ENCODE measurements at places on chromosomes 11 and 22. TPM values are rescaled to one million over a fixed set of nuclear protein-coding genes. Genes with fewer than 3 reads are reported as not detected.

Gene GAL3ST1
- not detected for total RNA-seq

DNA sequence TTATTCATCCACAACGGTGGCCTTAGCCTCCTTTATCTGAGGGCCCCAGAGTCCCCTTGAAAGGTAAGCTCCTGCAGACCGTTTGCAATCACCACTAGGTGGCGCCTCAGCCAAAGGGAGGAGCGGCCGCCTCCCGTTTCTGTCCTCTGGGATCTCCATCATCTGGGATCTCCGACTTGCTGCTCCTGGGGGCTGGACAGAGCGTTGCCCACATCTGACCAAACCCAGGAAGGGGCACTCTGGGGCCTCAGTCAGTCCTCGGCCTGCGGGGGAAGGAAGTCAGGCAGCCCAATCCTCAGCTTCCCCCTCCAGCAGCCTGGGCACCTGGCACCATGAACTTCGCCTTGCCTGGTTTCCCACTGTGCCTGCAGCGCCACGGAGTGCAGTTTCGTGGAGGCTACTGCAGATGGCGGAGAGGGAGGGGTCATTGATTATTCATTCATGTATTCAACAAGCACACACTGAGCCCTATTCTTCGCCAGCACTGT lies 23.5 kb downstream of the TP53I11 start:
- H3K36me3 ChIP-seq, result no peaks in the 10 kb centered on the region
- DNase-seq, result peak; percentile 97
- no peak overlapping the region for H3K4me3 ChIP-seq
- no peaks in the 10 kb centered on the region for H3K4me1 ChIP-seq

Gene NXPE2
- total RNA-seq, result 0.29 TPM

DNA sequence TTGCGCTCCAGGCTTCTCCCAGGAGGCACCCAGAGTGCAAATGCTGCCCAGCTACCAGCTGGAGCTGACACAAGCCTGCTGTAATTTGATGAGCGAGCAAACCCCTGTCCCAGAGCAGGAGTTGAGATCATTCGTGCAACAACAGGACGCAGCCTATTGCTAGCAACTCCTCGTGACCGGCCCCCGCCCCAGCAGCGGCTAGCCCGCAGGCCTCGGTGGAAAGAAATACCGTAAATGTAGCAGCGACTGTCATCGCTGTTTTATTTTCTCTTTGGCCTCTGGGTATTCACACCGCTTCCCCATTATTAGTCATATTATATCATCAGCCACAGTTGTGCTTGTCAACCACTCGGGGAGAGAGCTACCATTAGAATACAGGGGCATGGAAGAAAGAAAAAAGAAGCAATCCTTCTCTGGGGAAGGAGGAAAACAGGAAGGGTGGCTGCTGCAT lies 59.2 kb upstream of the ATXN10 start:
- H3K4me3 ChIP-seq, result peak overlapping the region; percentile 53
- H3K27me3 ChIP-seq, result no peaks in the 10 kb centered on the region
- H3K4me1 ChIP-seq, result peaks cover 22% of the 10 kb centered on the region
- H3K27ac ChIP-seq, result peak overlapping the region; percentile 77
- DNase-seq, result peak; percentile 96

DNA sequence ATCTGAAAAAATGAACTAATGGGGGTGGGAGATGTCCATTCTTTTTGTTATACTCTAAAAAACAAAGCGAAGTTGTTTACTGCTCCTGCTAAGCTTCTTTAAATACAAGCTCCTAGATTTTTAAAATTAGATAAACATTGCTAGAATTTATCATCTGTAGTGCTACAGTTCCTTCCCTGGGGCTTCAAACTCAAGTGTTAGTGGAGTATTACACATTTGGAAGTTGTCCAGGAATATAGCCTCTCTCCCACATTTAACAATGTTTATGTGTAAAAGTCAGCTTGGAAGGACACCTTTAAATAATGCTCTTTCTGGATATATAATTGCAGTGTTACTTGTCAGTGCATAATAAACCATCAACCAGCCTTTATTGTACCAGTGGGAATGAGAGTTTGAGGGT lies 155.5 kb downstream of the SPON1 start:
- no peaks in the 10 kb centered on the region for H3K36me3 ChIP-seq
- DNase-seq, result no peak

DNA sequence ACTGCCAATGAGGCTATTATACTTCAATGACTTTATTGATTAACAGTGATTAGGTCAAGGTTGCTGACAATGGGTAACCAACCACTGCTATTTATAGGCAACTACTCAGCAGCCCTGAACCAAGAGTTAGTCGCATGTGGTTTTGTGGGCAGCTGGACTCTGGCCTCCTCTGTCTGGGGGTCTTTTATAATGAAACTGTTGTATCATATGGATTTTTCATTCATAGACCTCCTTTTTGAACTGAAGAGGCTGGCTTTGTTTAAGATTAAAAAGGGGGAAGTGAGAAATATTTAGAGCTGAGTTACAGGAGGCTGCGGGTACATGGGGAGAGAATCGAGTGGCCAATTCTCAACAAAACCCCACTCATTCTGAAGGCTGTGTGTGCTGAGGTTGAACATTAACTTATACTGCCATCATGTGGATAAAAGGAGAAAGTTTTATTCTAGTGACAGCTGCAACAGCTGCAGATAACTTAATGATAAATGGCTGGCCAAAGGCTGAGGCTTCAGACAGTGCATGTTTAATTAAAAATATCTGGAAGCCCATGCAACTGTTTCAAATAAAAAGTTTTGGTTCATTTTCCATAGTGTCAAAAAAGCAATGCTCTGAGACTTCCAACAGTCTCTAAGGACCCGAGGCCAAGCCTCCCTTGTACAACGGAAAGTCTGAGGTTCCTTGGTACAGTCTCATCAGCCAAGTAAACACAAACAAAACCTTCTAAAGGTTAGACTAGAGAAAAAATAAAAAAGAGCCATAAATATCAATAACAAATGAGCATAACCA lies 682.6 kb downstream of the KCNA4 start:
- peak overlapping the region; percentile 80 for H3K27ac ChIP-seq
- no peak for DNase-seq
- H3K4me3 ChIP-seq, result no peak overlapping the region
- peaks cover 40% of the 10 kb centered on the region for H3K4me1 ChIP-seq
- H3K36me3 ChIP-seq, result no peaks in the 10 kb centered on the region

Gene SMC1B
- not detected for total RNA-seq

DNA sequence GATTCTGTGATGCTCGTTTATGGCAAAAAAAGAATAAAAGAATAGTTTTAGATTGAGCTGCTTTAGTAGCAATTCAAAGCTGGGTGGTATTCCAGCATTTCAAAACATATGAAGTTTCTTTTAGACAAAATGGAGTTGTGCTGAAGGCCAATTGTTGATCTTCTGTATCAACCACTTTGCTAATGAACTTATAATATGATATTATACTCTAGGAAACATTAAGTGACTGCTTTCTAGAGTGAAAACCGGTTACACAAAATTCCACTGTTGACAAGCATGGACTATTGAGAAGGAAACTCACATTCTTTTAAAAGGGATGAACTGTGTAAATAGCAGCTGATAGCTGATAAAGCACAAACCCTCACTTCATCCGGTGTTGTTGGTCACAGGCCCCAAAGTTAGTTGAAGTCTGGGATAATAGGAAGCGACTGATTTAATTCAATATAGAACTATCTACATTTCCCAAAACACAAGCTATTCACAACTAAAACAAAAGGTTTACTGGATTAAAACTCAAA lies 255.1 kb downstream of the CADM1 start:
- no peaks in the 10 kb centered on the region for H3K4me1 ChIP-seq
- H3K27ac ChIP-seq, result no peak overlapping the region
- no peak overlapping the region for H3K4me3 ChIP-seq
- no peaks in the 10 kb centered on the region for H3K36me3 ChIP-seq

Gene RAG2
- total RNA-seq, result not detected

DNA sequence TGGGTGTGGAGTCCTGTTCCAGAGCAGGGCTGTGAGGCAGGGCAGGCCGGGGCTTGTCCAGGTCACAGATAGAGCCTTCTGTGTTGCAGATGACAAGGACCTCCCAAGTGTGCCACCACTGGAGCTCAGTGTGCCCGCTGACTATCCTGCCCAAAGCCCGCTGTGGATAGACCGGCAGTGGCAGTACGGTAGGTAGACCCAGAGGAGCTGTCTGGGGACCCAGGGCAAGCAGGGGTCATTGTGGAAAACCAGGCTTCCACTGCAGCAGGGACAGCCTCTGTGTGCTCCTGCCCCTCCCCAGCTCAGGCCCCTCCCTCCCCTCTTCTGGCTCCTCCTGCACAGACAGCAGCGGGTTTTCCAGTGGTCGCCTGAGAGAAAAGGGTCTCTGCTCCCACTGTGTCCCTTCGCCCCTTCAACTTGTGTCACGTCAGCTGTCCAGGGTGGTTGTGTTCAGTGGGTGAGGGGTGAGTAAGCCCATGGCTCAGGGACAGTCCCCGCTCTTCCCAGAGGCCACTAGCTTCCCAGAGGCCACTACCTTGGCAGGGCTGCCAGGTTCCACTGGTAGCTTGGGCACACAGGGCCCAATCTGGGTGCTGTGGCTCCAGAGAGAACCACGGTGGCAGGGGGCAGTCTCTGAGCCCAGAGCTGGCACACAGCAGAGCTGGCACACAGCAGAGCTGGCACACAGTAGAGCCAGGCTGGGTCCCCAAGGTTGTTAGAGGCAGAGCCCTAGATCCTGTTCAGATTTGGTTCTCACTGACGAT lies 78.4 kb downstream of the MED15 start:
- peaks cover 50% of the 10 kb centered on the region for H3K36me3 ChIP-seq
- no peak overlapping the region for H3K27ac ChIP-seq
- H3K27me3 ChIP-seq, result no peaks in the 10 kb centered on the region
- no peak overlapping the region for H3K4me3 ChIP-seq
- no peaks in the 10 kb centered on the region for H3K4me1 ChIP-seq
- DNase-seq, result peak; percentile 39

- H3K27me3 ChIP-seq, result no peaks in the 10 kb centered on the region
- no peak overlapping the region for H3K4me3 ChIP-seq
- peaks cover under 1% of the 10 kb centered on the region for H3K4me1 ChIP-seq
- no peak overlapping the region for H3K27ac ChIP-seq
Measured at GRCh38 chr11:35223991-35224390, 85.0 kb downstream of the CD44 start.

DNA sequence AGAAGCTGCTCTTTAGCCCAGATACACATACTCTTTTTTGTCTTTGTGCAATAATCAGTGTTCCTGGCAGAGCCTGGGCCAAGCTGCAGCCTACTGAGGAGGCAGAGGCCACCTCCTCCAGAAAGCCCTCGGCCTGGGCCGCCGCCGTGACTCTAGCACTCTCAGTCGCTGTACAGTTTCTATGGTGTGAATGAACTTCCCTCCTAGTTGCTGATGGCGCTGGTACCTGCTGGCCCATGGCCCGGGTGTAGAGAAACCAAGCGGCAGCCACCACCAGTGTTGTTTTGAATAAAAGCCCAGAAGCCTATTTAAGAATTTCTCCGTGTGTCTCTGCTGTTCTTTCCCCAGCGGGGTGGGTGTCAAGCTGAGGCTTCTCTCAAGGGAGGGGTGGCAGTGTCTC lies 118.9 kb downstream of the CACNA1I start:
- H3K4me1 ChIP-seq, result no peaks in the 10 kb centered on the region
- no peak overlapping the region for H3K27ac ChIP-seq
- H3K27me3 ChIP-seq, result peaks cover 23% of the 10 kb centered on the region
